Islet precursor cell (in vitro differentiated cells): ENCODE measurements at places on chromosomes 1 and 21.
A peak's percentile ranks its signal among the peaks of the same experiment; 100 is the strongest.

DNA sequence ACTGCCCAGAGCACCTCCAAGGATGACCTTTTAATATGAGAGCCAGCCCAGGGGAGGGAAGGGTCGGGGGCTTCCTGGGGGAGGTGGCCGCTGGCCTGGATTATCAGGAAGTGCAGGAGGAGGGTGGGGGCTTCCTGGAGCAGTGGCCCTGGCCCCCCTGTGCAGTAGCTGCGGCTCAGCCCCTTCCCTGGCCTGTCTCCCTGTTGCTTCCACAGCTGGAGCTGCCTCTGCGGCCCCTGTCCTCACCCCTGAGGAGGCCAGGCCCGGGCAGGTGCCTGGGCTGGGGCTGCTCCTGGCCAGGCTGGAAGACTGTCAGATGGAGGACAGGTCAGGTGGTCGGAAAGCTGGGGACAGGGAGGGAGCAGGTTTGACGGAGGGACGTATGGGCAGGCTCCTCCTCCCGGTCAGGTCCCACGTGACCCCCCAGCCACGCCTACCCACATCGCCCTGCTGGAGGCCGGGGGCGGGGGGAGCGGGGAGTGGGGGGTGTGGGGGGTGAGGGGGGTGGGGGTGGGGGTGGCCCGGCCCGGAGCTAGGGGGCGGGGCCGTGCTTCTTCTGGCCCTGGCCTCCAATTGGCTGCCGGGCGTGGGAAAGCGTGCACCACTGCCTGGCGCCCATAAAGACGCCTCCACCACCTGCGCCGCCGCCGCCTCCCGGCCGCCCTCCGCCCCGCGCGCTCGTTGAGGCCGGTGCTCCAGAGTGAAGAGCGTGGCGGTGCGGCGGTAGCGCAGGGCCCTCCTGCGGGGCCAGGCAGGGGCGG, 10.2 kb upstream of the TNFRSF14 start:
- DNase-seq, result peak; percentile 98

DNA sequence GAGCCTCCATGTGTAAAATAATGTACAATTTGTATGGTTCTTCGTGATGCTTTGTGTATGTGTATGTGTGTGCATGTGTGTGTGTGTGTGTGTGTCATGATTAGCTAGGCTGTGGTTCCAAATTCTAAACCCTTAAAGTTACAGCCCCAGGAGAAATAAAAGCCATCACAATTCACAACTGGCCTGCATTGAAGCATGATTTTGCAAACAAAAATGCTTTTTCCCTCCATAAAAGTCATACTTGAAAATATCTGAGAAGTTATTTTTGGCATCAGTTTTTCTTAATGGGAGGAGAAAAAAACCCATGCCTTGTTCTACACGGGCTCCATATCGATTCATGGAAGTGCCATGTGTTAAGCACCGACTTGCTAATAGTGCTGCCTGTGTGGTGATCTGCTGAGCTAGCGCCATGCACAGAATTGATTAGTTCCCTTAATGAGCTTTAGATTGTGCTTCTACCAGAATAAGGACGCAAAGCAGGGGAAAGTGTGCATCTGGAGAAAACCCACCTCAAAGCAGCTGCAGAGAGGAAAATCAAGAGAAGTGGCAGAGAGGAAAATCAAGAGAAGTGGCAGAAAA, 207.3 kb downstream of the DSCAM start:
- no peak for DNase-seq

- DNase-seq, result no peak
Observed at GRCh38 chr1:174072581-174072980, 50.4 kb upstream of the RC3H1 start.

DNA sequence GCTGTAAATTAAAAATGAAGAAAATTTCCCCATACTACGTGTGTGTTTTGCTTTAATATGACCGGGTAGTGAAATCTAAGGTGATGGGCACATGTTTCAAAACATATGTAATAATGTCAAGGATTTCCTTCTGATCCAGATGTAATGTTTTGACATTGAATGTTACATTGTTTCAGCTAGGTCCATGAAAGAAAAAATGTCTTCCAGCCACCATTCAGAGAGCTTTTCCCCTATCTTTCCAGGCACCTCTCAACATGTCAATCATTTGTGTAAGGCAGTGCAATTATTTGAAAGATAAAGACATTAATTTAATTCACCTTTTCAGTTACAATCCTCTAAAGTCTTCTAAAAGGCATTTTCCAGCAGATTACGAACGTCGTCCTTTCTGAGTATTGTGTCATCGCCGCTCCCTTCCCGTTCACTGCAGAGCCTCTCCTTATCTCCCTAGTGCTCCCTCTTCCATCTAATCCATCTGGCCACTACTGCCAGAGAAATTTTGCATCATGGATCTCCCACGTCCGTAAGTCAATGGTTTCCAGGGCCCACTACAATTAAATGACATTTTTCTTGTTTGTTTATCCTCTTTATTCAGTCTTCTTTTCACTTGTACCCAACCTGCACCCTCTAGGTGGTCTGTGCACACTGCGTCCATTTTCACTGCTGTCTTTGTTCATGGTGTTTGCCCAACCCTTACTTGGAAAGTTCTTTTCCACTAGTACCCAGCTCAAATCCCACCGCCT, 1.3 kb upstream of the VAMP3 start:
- no peak for DNase-seq

- DNase-seq, result peak; percentile 30
Observed at GRCh38 chr1:12521096-12521495, 96.9 kb downstream of the DHRS3 start.

DNA sequence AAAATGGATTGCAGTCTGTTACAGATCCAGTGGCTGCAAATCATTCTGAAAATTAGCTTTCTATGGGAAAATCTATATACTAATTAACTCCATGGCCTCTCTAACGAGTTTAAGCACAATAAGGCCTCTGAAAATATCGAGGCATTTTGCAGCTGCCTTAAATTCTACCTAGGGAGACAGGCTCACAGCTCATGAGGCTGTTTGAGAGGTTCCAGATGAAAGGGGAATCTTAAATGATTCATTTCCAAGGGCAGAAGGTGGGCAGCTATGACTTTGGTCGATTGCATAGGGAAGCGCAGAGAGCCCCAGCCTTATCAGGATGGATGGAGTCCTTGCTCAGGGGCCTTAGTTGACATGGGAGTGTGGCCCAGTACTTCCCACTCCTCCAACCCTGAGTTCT, 216.8 kb upstream of the POU3F1 start:
- DNase-seq, result no peak

DNA sequence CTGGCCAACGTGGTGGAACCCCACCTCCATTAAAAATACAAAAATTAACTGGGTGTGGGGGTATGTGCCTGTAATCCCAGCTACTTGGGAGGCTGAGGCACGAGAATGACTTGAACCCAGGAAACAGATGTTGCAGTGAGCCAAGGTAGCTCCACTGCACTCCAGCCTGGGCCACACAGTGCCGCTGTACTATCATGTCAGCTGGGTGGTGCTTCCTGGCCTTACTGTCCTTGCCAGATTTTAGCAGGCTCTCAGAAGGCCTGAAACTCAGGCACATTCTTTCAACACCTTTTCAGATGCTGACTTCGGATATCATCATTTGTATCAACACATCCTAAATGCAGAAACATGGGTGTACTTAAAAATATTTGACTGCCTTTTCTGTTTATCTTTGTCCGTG, 31.6 kb upstream of the NBL1 start:
- DNase-seq, result no peak

GRCh38 chr1:46406881-46407608, 12.9 kb downstream of the FAAH start:
- DNase-seq, result peak; percentile 59

DNA sequence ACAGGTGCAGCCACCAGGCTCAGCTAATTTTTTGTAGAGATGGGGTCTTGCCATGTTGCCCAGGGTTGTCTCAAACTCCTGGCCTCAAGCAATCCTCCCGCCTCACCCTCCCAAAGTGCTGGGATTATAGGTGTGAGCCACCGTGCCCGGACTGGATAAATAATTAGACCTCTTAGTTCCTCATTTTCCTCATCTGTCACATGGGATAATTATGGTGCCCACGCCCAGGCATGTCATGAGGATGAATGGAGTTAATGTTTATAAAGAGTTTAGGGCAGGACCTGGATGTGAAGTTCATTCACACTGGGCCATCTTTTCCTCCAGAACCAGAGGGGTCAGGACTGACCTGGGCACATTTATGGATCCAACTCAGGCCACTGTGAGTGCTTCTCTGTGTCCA, 23.7 kb downstream of the PADI3 start:
- DNase-seq, result peak; percentile 26

DNA sequence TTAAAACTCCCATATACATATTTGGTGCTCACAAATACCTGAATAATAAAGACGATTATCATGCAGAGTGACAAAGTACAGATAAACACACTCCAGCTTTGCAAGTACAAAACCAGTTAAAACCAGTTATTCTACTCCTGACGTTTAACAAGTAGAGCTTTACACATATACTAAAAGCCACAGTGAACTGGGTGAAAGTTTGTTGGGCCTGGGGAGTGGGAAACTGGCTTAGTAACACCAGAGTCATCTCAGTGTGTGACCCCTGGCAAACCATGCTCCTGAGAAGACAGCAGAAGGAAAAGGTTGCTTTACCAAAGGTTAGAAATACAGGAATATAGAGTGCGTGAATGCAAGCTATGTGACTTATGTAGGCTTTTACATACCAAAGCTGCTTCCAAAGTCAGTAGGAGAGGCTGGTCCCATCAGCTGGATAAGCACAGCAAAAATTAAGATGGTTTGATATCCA, 148.1 kb downstream of the NRIP1 start:
- peak; percentile 87 for DNase-seq

DNA sequence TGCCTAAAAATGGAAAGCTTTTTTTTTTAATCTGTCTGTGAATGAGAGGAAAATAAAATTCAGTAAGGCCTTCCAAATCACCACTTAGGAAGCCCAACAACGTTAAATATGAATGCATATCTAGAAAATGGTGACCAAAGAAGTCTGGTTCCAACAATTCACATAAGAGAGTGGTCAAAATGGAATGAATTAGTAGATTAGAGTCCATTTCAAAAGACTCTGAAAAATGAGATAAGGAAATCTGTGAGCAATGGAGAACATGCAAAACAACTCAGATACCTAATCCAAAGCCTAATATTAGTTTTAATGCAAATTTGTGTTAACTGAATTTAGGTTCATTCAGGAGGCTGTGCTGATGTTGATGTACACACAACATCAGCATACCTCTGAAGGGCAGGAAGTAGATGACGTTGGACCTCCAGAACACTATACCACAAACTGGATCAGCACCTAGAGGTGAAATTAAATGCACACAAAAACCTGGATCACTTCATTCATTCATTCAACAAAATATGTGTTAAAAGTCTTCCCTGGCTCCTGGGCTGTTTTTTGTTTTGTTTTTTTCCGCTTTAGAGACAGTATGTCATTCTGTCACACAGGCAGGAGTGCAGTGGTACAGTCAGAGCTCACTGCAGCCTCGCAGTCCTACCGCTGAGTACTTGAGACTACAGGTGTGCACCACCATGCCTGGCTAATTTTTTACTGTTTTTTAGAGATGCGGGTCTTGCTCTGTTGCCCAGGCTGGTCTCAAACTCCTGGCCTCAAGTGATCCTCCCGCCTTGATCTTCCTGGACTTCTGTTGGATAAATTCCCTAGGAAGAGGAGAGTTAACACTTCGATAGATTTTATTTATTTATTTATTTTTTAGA, 4.9 kb upstream of the BRWD1 start:
- no peak for DNase-seq

- no peak for DNase-seq
Observed at GRCh38 chr1:202361224-202361623, 12.7 kb downstream of the PPP1R12B start.

DNA sequence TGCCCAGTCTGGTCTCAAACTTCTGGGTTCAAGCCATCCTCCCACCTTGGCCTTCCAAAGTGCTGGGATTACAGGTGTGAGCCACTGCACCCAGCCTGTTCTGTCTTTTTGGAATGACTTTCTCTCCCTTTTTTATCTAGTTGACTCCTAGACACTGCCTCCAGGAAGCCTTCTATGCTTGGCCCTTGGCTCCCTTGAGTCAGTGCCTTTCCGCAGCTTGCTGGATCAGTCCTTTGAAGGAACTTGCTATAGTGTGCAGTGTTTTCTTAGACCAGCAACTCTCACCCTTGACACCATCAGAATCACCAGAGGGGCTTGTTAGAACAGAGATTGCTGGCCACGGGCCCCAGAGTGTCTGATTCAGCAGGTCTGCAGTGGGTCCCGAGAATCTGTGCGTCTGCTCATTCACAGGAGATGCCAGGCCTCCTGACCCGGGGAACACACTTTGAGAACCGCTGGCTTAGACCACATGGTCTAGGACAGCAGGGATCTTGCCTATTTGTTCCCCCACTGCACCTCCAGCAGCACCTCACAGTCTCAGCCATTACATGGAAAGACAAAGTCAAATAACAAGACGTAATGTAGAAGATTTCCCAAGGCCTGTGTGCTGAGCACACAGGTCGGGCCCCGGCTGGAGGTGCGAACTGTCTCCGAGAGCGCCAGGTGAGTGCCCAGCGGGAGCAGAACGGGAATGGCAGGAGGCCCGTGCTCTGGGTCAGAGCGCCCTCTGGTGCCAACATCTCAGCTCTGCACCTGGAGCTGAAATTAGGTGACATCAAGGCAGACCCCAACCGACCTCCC, 27.4 kb upstream of the CTPS1 start:
- peak; percentile 86 for DNase-seq

DNA sequence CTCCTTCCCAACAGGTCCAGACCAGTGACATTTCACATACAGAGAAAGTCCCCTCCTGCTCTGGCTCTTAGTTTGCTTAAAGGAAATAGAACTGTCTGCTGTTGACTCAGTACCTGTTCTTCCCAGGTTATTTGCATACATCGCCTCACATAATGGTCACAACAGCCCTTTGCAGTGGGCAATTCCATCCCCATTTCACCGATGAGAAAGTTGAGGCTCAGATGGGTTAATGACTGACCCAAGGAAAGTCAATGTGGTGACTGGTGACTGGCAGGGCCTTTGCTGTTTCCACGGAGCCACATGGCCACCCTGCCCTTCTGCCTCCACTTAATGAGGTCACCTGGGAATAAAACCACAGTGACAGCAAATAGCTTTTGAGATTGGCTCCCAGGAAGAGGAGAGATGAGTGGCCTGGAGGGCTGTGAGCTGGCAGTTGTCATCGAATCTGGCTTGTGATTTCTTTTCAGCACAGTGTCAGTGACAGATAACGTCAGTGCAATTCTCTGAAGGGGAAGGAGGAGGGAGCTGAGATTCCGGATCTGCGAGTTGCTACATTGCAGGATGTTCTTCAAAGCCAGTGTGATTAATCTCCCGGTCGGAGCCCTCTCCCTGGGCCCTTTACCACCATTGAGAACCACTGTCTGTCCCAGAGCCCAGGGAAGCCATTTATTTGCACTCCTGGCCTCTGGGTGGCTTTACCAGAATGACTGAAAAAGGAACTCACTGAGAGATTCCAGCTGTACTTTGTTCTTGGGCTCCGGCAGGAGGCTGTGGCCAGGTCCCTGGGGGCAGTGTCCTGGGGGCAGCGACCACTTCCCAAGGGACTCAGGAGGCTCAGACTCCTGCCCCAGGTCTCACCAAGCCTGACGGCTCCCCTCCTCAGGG, 117.2 kb downstream of the CNIH3 start:
- DNase-seq, result peak; percentile 93
